ENCODE measurements at places on chromosomes 13 and 19.

GRCh38 chr13:24500977-24501376, 11.6 kb downstream of the PARP4 start:
- DNase-seq, result no peak

- no peak for DNase-seq
These were observed 34.5 kb downstream of the MYO9B start for GRCh38 chr19:17109962-17110598.

GRCh38 chr19:51036519-51036918, 1.7 kb upstream of the KLK12 start:
- no peak for DNase-seq

- DNase-seq, result no peak
These were observed 792.0 kb downstream of the UQCRFS1 start for GRCh38 chr19:28420811-28421550.

Measured in stimulated activated naive CD4-positive, alpha-beta T cell treated with Interleukin-2 at 50 U/mL for 16 hours (primary cell).